Panc1 (cell line): ENCODE measurements at places on chromosomes 6 and 20.
A peak's percentile ranks its signal among the peaks of the same experiment; 100 is the strongest.

DNA sequence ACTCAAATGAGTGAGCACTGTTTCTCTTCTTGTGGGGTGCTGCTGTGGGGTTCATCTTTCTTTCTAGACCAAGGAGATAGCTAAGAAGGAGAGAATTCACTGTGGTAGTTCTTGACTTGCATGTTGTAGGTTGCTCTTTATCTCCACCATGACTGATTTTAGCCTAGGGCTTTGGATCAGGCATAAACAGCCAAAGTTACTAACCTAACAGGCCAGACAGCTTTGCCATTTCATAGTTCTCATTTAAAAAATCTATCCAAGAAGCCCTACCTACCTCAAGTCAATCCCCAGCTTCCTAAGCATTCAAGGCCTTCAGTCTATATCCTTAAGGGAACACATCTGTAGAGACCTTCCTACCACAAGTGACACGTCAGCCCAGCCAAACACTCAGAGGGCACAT is 107.9 kb upstream of the CARMIL1 start:
- no peak for DNase-seq

GRCh38 chr6:121201105-121201504 is 133.2 kb downstream of the TBC1D32 start:
- no peak for DNase-seq

GRCh38 chr20:9617940-9618339 is 103.5 kb downstream of the LAMP5 start:
- DNase-seq = peak; percentile 67

GRCh38 chr20:4918473-4918872 is 82.8 kb downstream of the SLC23A2 start:
- DNase-seq = no peak

- DNase-seq = no peak
These were observed 249.9 kb downstream of the KHDC1L start for GRCh38 chr6:72975352-72975752.

- DNase-seq = no peak
These were observed 10.7 kb downstream of the SPATA2 start for GRCh38 chr20:49904440-49905214.

DNA sequence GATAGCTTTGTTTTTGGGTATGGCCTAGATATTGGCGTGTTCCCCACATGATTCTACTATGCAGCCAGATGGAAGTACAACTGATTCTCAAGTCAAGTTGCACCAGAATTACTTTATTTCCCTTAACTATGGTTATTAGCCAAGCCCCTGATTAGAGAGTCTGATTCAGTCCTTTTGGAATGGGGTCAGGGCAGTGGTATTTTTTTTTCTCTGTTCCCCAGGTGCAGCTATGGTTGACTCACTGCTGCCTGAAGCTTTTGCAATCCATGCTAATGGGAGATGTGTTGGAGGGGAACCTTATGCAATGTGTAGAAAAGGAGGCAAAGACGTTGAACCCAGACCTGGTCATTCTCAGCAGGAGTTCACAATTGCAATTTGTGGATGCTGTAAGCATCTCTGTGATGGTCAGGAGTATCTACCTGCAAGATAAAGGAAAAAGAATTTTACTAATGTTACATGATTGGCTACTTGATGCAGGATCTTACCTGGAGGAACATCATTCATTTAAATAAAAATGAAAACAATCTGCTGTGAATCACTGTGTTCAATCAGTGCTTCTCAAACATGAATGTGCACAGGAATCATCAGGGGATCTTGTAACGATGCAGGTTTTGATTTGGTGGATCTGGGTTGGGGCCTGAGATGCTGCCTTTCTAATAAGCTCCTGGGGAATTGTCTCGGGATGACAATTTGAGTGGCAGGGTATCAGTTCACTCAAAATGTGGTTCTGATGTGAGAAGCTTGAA is 49.4 kb downstream of the PFDN4 start:
- no peak for DNase-seq

DNA sequence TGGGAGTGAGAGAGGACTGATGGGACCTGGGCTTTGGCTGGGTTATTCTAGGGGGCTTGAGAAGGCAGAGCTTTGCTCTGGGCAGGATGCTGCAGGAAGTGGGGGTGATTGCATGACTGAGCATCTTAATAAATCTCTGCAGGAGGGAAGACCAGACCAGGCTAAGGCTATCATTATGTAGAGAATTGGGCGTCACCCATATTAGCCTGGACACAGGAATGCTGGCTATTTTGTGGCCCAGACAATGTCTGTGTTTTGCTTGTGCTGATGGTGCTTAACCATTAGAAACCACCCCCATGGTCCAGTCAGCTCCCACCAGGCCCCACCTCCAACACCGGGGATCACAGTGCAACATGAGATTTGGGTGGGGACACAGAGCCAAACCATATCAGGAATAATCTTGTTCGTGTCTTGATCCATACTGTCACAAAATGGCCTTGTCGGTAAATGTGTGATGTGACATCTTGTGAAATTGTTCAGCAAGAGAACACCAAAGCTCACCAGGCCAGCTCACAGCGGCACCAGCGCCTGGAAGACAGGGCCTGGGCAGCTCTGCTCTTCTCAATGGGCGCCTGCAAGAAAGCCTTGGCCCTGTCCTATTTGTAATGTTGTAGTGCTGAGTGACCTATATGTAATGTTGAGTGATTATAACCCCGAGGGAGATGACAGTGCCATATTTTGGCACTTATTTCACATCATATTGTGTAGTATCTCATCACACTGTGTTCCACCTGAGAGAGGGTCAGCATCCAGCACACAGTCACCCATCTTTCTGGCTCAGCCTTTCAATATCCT is 211.8 kb downstream of the QKI start:
- DNase-seq = no peak

DNA sequence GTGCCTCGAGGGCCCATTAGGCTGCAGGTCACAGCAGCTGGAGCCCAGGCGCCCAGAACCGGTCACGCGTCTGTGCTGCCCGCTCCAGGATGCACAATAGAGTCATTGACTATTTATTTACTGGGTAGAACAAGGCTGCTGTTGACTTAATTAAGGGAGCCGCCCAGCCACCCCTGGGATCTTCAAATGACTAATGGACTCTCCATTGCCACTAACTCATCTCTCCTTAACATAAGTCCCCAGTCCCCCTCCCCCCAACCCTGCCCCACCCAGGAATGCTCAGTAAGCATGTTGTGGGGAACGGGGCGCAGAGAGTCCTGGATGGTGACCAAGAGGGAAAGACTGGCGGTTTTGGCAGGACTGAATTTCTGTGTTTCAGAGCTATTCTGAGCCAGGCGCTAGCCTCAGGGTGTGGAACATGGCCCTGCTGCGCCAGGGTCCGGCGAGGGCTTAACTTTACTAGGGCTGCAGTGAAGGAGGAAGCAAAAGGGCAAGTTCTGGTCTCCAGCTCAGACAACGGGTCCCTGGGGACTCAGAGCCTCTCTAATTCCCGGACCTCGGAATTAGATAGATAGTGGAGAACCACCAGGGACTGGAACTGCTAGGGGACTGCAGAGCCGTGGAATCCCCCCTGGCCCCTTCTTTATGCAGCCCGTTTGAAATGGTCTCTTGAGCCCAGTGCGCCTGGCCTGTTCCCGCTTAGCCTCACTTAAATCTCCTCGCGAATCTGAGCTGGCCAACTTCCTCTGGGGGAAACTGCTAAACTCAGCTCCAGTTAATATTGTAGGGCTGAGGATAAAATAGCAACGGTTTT is 1.5 kb upstream of the GRIK2 start:
- no peak for DNase-seq

DNA sequence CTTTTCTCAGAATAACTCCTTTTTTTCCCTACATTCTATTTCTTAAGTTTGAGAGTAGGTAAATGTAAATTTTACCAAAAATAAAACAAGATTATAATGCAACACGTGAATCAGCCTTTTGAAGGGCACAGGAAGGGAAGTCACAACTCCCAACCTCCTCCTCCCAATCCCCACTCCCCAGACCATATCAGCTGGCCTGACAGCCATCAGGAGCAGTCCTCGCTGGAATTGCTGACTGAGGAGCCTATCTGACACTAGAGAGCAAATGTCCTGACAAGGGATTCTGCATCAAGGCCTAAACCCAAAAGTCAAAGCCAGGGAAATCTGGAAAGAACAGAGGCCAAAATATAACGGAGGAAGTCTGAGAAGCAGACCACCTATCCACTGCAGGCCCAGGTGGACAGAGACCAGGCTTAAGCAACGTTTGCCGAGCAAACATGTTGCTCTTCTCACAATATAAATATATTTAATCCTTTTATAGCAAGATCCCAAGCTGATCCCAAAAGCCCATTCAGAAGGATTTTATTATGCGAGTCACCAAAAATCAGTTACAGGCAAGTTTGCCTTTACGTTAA is 2.5 kb downstream of the RRAGD start:
- DNase-seq = no peak

- no peak for DNase-seq
These were observed 15.9 kb downstream of the BCAS1 start for GRCh38 chr20:54054516-54054915.

DNA sequence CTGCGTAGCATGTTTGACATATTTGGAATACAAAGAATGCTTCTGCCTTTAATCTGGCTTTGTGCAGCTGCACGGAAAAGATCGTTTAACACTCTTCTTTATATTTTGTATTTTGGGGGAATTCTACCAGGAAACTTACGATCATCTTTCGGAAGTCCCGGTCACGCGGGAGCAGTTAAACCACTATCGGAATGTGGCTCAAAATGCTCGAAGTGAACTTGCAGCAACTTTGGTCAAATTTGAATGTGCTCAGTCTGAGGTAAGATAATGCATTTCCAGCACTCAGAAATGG is 42.3 kb downstream of the CCDC170 start:
- DNase-seq = no peak

GRCh38 chr6:33610779-33611732 is 10.1 kb upstream of the ITPR3 start:
- DNase-seq = no peak

DNA sequence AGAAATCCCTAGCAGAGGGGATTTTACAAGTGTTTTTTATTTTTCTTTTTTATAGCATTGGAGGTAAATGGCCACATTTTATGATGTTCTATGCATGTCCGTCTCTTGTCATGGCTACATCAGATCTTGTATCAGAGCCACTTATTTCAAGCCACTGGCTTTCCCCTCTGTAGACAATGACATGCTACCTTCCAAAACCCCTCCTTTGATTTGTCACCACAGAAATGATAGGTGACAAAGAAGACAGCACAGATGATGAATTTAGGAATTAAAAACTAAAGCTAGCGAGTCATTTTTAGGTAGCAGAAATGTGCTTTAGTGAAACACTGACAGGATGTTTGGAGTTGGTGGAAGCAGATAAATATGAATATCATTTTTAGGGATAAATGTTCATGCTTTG is 20.8 kb downstream of the PLCB1 start:
- DNase-seq = no peak

GRCh38 chr6:108120311-108120710 is 45.5 kb upstream of the NR2E1 start:
- no peak for DNase-seq

DNA sequence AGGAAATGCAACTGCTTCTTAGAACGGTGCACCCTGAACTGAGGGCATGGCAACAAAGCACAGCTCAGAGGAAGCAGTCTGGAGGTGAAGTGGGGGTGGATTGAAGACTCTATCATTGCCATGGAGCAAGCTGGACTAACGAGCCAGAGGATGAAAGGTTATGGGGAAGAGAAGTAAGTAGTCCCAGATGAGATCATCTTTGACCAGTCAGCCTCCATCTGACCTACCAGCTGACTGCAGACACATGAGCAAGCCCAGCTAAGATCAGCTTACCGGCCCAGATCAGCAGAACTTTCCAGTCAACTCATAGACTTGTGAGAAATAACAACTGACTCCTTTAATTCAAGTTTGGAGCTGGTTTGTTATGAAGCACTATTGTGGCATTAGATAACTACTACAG is 9.1 kb upstream of the JAG1 start:
- no peak for DNase-seq

DNA sequence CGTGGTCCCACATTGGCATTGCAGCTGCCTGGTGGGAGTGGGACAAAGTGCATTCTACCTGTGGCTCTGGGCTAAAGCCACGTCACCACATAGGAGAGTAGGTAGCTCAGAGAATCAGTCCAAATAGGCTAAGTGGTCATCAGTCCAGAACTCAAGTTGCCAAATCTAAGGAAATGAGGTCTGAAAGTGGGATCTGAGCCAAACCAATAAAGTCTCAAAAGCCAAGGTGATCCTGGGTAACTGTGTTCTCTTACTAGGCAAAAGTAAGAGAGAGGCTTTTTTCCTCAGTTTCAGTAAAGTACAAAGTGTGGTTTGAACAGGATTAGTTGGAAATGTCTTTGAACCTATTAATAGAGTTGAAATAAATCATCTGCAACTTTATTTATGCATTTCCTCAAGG is 68.6 kb upstream of the CNKSR3 start:
- no peak for DNase-seq

DNA sequence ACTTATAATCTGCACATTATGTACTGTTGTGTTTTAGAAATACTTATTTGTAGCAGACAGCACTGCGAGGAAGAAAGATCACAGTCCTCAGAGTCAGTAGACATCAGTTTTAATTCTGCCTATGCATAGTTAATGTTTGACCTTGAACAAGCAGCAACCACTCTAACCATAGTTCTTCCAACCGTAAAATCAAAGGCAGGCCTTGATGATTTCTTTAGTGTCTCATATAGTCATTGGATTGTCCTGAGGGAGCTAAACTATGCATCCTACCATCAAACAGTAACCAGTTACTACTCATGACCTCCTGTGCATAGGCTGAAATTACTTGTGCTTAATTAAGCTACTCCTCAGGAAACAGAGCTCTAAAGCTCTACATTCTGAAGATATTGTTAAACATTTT is 294.8 kb upstream of the STXBP5 start:
- no peak for DNase-seq
